ENCODE measurements at places on chromosomes 5 and 9.

GRCh38 chr9:86997951-86998350, 50.6 kb upstream of the GAS1 start:
- DNase-seq = no peak

DNA sequence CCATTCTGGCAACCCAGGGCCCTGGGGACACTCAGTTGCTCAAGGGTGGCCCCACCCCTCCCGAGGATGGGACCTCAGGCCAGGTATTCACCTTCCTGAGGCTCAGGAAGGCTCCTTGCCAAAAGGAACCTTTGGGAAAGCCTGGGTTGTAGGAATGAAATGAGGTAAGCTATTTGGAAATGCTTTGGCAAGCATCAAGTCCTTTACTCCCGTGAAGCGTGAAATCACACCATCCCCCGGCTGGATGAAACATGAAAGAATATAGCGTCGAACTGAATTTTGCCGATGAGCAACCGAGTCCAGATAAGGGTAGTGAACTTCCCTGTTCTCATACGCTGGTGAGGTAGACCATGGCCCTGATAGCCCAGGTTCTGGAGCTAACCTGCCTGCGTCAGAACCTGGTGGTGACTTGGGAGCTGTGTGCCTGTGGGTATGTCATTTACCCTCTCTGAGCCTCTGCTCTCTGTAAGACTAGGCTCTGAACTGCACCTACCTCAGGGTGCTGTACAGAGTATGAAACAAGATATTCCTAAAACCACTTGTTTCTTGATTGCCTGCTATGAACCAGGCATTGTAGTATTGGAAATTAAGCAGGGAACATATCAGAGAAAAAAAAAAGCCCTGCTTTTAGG, 105.3 kb upstream of the BOD1 start:
- no peak for DNase-seq

DNA sequence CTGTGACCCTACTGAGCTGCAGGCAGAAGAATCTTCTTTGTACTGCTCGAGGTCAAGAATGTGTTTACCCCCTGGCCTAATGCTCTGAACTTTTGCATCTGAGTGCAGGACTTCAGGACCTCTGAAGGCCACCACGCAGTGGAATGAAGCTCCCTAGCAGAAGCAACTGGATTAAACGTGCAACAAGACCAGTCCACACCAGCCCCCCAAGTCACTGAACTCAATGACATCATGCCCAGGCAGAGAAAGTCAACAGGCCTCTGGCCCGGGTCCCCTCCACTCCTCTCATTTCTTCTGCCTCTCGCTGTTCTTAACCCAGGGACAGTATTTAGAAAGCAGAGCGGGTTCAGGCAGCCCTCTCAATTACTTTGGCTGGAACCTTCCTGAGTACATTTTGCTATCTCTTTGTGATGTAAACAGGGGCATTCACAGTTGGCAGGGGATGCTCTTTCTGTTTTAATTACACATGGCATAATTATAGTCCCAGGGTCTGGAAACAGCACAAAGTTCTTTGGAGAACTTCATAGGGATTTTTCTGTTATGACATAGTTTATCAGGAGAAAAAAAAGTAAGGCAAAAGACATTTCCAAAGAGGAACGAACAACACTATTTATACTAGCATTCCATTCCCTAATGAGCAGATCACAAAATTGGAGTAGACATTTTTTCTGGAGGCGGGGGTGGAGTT, 108.2 kb upstream of the SPATA31D4 start:
- DNase-seq = no peak

DNA sequence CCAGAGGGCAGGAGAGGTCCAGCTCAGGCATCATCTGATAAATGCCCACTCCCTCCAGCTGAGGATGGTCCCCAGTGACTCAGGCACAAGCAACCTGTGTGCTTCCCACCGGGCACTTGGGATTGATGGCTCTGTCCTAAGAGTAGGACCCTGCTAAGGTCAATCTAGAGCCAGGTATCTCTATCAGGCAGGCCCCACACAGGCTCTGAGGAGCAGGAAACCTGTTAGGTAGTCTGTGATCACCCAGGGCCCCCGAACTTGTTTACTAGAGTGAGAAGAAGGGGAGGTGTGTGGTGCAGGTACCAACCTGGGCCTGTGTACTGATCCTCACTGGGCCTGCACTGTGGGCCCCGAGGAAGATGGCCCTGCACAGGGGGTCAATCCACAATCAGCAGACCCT, 119.6 kb upstream of the FSTL4 start:
- DNase-seq = no peak

GRCh38 chr9:93659044-93659836, 82.9 kb downstream of the PHF2 start:
- DNase-seq = no peak

- no peak for DNase-seq
These were observed 21.8 kb downstream of the SLC35D2 start for GRCh38 chr9:96361668-96362067.

DNA sequence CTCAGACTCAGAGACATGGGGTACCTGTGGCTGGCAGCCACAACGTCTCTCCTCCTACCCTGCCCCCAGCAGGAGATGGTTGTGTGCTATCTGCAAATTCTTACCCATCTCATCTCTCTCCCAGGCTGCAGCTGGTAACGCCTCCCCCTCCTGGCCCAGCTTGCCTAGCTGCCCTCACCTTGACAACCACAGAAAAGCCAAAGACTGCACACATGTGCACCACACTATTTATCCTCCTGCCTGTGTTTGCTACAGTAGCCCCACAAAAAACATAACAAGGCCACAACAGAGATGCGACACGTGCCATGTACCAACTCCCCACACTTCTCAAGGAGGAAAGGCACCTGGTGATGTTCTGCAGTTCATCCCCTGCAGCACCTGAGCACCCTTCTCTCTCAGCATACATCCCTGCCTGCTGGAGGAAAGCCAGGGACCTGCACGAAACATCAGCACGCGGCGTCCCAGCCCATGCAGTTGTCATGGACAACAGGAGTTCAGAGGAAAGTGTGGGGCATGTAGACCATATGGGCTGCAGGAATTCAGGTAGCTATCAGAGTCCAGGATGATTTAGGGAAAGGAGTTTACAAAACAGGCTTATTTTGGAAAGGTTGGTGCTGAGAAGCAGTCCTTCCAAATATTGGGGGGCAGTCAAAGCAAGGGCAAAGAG, 168.7 kb downstream of the C5orf15 start:
- DNase-seq = no peak

- no peak for DNase-seq
These were observed 669.0 kb downstream of the LRRC70 start for GRCh38 chr5:63247651-63248050.

DNA sequence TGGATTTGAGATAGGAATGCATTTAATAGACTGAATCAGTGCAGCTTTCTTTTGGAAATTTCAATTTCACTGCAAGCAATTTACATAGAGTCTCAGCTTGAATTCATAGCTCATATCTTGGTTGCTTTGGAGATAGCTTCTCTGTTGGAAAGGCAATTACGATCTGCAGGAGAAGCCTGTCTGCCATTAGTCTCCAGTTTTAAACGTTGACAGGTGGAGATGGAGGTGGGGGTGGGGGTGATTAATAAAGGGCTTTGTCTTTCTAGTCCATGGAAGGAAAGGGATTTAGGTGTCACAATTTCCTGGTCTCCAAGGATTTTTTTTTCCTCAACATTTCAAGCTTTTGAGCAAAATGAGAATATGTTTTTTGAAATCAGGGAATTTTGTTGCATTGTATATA, 184.7 kb downstream of the CARTPT start:
- DNase-seq = no peak

DNA sequence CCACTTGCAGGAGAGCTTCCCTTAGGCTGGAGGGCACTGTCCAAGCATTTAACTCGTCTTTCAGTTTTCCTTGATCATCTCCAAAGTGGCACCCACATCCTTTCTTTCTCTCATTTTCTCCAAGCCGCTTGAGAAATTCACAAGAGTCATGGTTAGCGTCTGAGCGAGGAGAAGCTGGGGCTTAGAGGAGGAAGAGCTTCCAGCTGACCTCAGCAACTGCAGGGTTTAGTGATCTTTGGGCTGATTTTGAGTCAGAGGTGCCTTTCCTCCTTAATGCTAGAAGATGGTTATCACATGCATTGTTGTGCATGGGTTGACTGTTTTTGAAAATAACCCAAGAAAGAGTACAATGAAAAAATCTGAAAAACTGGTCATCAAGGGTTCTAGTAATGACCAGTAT, 134.7 kb downstream of the GADD45G start:
- no peak for DNase-seq
